Testis (tissue), 5 donors: ENCODE measurements at places on chromosomes 6 and 20. TPM values are rescaled to one million over a fixed set of nuclear protein-coding genes. Genes with fewer than 3 reads are reported as not detected.

The UNC93A gene
- polyA plus RNA-seq: not detected

The CYP39A1 gene
- 6.5 TPM for polyA plus RNA-seq

The TDP2 gene
- 46.0 TPM for polyA plus RNA-seq

The GTF2H4 gene
- polyA plus RNA-seq: 38.1 TPM

DNA sequence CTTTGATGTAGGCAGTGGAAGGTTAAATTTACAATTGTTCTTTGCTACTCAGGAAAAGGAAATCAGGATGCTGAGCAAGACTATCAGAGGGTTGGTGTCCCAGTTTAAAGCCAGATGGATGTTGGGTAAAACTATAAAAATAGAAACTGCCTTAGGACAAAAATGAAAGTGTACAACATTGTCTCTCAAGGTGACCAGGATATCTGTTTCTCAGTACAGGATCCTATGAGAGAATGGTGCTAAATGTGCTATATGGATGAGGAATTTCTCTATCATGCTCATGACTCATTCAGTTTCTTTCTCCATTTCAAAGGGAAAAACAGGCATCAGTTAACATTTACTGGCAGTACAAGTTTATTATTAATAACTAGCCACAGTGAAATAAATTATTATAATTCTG is 534.2 kb upstream of the GJE1 start:
- DNase-seq: no peak

DNA sequence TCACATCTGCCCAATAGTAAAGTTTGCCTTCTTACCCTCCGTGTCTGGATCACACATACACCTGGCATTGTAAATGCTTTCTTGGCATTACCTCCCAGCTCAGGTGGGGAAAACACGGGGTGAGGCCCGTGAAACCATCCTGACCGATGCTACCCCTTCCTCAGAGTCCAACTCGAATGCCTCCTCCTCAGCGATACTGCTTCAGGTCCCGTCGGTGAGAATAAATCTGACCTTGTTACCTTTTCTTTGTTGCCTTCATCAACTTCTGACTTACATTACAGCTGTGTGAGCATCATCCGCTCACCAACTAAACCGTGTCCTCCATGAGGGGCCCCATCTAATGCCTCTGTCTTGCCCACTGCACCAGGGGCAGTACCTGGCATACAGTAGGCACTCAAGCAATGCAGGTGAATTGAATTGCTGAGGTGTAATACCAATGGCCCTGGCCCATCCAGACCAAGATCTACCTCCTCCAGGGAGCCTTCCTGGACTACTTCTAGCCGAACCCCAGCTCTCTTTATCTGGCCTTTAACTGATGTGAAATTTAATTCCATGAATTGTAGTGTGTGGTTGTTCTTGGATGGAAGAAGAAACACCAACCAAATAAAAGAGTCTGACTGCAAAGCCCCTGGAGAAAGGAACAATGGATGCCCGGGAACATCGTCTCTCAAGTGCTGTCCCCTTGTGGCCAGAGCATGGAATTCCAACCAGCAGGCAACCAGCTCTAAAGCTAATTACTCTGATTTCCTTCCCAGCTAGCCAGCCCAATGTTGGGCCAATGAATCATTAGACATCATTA is 141.5 kb downstream of the ANKRD60 start:
- DNase-seq: peak; percentile 48

GRCh38 chr6:13373488-13373886 is 45.1 kb upstream of the TBC1D7 start:
- DNase-seq: no peak
